ENCODE measurements at places on chromosomes 2 and 18.

GRCh38 chr2:167928434-167928833 is 319.0 kb downstream of the STK39 start:
- no peak for DNase-seq

- DNase-seq = no peak
Observed at GRCh38 chr2:44301111-44301510, 25.8 kb downstream of the SLC3A1 start.

DNA sequence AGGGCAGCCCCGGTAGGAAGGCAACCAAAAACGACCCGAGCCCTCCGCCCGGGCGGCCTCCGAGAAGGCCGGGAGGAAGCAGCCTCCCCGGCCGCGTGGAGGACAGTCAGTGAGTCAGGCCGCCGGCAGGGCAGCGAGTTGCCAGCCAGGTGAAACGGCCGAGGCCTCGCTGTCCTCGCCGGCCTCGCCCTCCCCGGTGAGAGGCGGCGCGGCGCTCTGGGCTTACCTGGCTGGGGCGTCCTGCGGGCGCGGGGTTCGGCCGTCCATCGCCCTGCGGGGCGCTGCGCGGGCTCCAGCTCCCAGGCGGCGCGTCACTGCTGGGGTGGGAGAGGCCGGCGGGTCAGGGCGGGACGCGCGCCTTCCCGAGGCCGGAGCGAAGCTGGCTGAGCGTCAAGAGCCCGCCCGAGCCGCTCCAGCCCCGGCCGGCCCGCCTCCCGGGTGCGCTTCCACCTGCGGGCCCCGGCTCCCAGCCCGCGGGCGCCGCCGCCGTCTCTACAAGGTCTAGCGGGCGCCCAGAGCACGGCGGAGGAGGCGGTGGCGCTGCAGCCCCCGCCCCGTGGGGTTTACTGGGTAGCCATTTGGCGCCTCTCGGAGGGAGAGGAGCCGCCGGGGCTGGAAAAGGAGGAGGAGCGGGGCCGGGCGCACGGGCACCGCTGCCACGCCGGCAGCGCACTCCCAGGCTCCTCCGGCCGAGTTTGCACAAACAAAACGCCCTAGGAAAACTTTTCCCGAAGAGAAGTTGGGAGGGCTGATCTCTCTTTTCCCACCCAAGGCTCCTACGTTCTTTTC is 499 bp downstream of the COBLL1 start:
- peak; percentile 53 for DNase-seq

GRCh38 chr2:1751767-1752725 is 7.7 kb upstream of the PXDN start:
- DNase-seq = no peak

DNA sequence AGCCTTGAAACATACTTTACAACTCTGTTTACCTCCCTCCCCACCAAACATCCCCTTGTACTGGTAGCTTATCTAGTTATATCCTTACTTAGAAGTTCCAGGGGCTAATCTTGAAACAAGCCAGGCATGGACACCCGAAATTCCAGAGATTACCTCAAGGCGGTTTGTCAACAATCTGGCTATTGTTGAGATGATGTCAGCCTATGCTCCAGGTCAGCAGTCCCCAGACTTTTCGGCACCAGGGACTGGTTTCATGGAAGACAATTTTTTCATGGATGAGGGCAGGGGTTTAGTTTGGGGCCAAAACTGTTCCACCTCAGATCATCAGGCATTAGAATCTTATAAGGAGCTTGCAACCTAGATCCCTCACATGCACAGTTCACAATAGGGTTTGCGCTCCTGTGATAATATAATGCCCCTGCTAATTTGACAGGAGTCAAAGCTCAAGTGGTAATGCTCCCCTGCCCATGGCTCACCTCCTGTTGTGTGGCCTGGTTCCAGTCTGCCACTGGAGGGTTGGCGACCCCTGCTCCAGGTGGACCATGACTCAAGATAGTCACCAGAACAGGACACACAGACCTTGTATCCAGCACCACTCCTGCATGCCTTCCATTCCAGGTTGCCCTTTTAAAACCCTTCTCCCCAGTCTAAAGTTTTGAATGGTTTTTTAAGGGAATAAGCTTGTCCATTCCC is 171.2 kb downstream of the SPAG16 start:
- DNase-seq = no peak

DNA sequence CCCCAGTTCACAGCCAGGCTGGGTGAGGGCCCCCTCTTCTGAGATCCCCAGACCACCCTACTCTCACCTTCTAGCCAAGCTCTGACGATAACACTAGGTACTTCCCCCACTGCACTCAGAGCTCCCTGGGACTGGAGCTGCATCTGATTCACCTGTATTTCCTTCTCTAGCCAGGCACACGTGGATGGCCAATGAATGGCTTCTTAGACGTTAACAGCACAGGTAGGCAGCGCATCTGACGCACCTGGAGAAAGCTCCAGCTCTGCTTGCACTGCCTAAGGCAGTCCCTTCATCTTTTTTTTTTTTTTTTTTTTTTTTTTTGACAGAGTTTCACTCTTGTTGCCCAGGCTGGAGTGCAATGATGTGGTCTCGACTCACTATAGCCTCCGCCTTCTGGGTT is 48.1 kb downstream of the GALNT14 start:
- no peak for DNase-seq

DNA sequence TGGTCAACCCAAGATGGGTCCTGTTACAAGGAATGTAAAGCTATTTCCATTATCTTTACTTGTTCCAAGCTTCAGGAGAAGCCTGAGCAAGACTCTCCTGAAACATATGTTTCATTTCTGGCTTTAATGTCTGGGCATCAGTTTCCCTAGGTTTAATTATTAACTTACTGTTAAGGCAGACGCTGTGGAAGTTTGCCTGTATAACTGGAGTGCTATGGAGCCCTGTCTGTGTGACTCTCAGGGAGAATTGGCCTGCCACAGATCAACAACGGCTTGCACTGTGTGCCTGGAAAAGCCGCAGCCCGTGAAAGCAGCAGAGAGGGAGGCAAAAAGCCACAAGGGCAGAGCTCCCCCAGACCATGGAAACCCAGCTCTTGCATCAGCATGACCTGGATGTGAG is 22.1 kb upstream of the LONRF2 start:
- no peak for DNase-seq

GRCh38 chr2:166419616-166419934 is 43.8 kb upstream of the SCN9A start:
- DNase-seq = peak; percentile 29

GRCh38 chr18:76991021-76991688 is 141.4 kb downstream of the MBP start:
- no peak for DNase-seq

DNA sequence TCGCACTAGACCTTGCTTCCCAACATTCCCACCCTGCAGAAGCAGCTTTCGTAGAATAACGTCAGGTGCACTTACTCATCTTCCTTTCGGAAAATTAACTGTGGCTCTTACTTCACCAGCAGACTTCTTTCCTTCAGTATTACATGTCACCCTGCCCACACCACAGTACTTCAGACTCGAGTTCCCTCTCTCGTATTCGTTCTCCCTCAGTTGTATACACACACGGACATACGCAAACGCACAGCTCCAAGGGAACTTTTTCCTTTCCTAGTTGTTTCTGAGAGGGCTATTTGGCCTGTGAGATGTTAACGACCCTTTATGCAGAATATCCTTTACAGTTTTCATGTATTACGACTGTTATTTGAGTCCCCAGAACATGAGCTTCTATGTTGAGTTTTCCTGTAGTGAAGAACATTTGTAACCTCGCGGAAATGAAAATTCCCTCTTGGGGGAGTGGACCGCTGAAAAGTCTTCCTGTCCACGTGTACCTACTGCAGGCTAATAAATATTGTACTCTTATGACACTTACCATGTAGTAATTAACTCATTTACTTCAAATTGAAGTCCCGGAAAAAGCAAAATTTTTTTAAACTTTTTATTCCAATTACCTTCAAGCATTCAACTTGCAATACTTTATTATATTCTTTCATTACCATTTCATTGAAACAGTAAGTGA is 908 bp downstream of the ERLEC1 start:
- DNase-seq = no peak

GRCh38 chr2:75079575-75079974 is 119.7 kb downstream of the TACR1 start:
- DNase-seq = no peak

- no peak for DNase-seq
Observed at GRCh38 chr2:17231394-17231965, 286.8 kb downstream of the RAD51AP2 start.

- no peak for DNase-seq
Observed at GRCh38 chr2:158502974-158503373, 46.2 kb downstream of the PKP4 start.

GRCh38 chr2:220856486-220856885 is 715.6 kb downstream of the EPHA4 start:
- DNase-seq = no peak

DNA sequence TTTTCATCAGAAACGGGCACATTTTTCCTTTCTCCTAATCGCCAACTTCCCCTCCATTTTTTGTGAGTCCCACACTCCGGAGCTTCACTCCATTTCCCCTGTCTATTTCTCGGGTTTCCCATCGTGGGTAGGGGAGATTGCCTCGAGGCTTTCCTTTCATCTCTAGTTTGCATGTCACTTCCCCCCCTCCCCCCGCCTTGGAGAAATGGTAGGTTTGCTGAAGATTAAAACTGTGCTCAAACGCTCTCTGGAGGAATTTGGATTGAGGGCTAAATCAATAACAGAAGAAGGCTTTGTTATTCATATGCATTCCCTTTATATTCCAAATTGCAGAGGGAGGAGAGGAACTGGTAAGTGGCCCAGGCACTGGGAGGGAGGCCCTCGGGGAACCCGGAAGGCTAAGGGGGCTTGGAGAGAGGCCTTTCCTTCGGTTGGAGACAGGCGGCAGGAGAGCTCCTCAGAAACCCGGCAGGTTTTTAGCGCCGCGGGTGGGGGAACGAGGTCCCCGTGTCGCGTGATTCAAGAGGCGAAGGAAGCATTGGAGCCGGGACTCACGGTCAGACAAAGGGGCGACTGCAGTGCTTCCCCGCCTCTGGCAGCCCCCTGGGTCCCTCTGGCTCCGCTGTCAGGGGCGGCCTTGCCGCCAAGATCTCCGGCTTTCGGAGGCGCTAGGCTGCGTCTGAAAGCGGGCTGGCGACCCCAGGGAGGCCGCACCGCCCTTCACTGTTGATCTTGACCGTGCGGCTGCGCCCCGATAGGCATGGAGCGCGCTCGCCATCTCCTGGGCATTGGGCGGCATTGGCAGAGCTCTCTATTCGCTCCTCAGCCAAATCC is 2.4 kb upstream of the HOXD12 start:
- DNase-seq = no peak

- no peak for DNase-seq
Observed at GRCh38 chr2:100893392-100894104, 73.6 kb downstream of the NPAS2 start.

DNA sequence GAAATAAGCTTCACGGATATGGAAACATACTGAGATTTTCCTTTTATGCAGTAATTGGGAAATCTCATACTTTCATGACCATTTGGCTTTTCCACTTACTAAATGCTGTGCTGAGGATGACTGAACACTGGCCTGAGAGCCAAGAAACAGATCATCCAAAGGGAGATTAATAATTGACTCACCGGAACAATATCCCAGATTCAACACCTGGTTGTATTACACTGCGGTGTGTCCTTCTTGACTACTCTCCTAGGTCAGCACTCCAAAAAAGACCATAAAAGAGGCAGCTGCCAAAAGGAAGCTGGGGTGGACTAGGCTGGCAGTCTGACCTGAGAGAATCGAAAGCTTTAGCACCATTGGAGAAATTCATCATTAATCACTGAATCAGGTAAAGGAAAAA is 469.1 kb downstream of the CBLN2 start:
- DNase-seq = no peak

- no peak for DNase-seq
Observed at GRCh38 chr2:221569871-221570270, 2.2 kb downstream of the EPHA4 start.

GRCh38 chr2:79723830-79724229 is 211.0 kb downstream of the CTNNA2 start:
- DNase-seq = no peak

GRCh38 chr2:18325118-18325517 is 235.3 kb downstream of the RDH14 start:
- DNase-seq = no peak

- no peak for DNase-seq
Observed at GRCh38 chr2:134462791-134463698, 209.2 kb downstream of the MGAT5 start.

- no peak for DNase-seq
Observed at GRCh38 chr2:227179988-227180685, 15.7 kb downstream of the COL4A3 start.

- no peak for DNase-seq
Observed at GRCh38 chr2:99072551-99072950, 69.0 kb upstream of the C2orf15 start.

- no peak for DNase-seq
Observed at GRCh38 chr2:27164960-27165763, 16.4 kb downstream of the TCF23 start.

- DNase-seq = no peak
Observed at GRCh38 chr18:12628706-12629702, 28.9 kb downstream of the SPIRE1 start.

- peak; percentile 50 for DNase-seq
Observed at GRCh38 chr18:23872701-23873550, 141.6 kb upstream of the TTC39C start.

DNA sequence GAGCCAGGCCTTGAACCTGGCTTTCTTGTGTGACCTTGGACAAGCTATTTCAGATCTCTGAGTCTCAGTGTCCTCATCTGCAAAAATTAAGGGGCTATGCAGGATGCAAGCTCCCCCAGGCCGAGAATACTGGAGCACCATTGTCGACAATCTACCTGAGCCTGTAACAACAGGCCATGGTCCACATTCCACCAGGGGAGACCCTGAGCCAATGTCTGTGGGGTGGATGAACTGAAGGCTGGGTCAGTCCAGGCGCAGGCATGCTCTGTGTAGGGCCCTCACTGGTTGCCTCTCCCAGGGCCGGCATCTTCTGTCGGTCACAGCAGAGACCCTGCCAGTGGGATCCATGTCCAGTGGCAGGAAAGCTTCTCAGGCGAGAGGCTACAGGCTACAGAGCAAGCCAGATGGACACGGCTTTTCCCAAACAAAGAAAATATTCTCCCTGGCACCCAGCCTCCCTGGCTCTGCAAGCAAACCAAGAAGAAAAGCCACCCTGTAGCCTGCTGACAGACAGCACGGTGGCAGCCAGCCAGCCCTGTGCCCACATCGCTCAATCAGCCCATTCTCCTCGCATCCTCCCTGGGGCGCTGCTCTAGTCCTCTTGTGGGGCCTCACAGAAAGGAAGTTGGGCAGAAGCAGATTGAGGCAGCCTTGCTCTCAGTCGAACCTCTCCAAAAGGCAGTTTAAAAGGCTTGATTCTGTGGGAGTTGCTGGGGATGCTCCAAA is 48.7 kb upstream of the FZD7 start:
- no peak for DNase-seq

GRCh38 chr2:28433215-28433614 is 40.6 kb downstream of the FOSL2 start:
- DNase-seq = no peak

DNA sequence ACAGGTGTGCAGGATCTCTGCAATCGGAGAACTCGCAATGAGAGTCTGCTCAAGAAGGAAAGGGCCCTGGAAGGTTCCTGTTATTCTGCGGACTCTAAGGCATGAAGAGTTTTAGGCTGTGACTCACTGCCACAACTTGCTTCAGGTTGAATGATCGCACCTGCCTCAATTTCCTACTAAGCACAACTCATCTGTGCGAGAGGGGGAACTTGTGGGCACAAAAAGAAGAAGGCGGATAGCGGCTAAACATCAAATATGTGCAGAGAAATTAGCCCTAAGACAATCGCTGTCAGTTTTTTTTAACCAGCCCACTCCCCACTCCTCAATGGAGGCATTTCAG is 14.0 kb upstream of the CREG2 start:
- DNase-seq = no peak

GRCh38 chr2:21860907-21861306 is 737.1 kb downstream of the TDRD15 start:
- DNase-seq = peak; percentile 7

Measured in left kidney (tissue), 8 donors.